ENCODE measurements at places on chromosomes 3 and 15.

DNA sequence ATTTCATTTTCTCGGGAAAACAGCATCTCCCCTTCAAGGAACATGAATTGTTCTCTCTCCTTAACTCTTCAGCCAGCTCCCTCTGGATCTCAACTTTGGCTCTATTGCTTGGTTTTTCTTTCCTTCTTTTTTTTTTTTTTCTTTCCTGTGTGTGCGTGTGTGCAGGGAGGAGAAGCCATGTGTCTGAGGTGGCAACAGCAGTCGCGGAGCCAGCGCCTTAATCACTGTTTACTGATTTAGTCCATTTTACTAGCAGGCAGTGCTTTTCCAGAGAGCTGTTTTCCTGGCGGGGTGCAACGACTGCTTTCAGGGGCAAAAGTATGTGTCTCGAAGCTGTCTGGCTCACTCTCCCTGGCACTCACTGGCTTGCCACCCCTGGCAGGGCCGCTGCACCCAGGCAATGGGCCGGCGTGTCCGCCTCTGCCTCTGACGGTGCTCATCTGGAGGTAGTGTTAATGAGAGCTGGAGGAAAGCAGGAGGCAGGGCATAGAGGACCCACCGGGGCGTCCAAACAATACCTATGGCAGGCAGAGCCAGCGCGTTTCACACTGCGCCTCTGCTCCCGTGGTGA is 835.4 kb upstream of the NR2F2 start:
- no peak overlapping the region for H3K27ac ChIP-seq
- no peaks in the 10 kb centered on the region for H3K27me3 ChIP-seq
- no peak for DNase-seq
- H3K4me1 ChIP-seq = no peaks in the 10 kb centered on the region

DNA sequence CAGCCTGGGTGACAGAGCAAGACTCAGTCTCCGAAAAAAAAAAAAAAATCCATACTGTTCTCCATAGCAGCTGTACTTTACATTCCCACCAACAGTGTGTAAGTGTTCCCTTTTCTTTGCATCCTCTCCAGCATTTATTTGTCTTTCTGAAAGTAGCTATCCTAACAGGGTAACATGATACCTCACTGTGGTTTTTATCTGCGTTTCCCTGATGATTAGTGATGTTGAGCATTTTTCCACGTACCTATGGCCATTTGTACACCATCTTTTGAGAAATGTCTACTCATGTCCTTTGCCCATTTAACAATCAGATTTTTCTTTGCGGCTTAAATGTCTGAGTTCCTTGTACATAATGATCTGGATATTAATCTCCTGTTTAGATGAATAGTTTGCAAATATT is 119.3 kb downstream of the RFX7 start:
- DNase-seq = no peak
- H3K4me1 ChIP-seq = no peaks in the 10 kb centered on the region

- no peak for DNase-seq
- H3K4me1 ChIP-seq = peaks cover 5% of the 10 kb centered on the region
- H3K36me3 ChIP-seq = no peaks in the 10 kb centered on the region
- H3K4me3 ChIP-seq = no peak overlapping the region
- H3K27ac ChIP-seq = no peak overlapping the region
These were observed 89.5 kb upstream of the ZBED2 start for GRCh38 chr3:111684640-111685039.

DNA sequence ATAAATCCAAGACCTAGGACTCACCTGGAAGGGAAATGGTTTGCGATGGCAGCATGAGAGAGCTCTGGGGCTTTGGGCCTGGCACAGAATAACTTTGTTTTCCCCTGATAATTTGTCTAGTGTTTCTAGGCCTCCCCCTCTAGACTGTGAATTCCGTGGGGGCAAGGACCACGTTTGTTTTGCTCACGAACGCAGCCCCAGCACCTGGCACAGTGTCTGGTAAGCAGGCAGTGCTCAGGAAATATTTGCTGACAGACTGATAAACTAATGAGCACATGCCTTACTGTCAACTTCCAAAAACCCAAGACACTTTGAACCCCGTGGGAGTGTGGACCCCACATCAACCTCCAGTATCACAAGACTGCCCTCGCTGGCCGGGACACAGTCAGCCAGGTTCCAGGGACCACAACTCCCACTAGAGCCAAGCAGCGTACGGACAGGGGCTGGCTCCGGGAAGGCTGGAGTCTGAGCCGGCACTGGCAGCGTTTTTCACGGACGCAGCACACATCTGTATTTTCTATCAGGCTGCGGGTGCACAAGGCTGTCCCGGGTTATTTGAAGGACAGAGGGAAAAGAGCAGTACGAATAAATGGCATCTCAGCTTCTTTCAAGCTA is 146.5 kb downstream of the XXYLT1 start:
- H3K36me3 ChIP-seq = no peaks in the 10 kb centered on the region
- peak overlapping the region; percentile 6 for H3K27ac ChIP-seq
- H3K27me3 ChIP-seq = no peaks in the 10 kb centered on the region
- H3K4me1 ChIP-seq = peaks cover 9% of the 10 kb centered on the region
- DNase-seq = peak; percentile 30
- H3K4me3 ChIP-seq = no peak overlapping the region

DNA sequence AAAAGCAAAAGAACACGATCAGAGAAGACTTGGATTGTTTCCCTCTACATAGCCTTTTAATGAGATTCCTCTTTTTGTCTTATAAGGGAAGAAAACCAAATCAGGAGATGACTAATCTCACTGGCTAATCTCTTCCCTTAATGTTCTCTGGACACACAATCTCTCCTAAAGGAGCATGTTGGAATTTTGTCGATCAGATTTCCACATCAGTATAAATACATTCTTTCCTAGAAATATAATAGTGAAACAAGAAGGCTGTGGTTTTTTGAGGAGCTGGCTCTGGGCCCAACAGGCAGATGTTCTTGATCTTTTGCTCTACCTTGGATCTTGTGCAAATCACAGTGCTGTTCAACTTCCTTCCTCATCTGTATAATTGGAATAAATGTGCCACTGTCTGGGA is 94.0 kb downstream of the GTPBP8 start:
- no peaks in the 10 kb centered on the region for H3K36me3 ChIP-seq
- DNase-seq = peak; percentile 77
- H3K4me3 ChIP-seq = no peak overlapping the region
- no peaks in the 10 kb centered on the region for H3K27me3 ChIP-seq
- H3K27ac ChIP-seq = no peak overlapping the region
- peaks cover under 1% of the 10 kb centered on the region for H3K4me1 ChIP-seq

DNA sequence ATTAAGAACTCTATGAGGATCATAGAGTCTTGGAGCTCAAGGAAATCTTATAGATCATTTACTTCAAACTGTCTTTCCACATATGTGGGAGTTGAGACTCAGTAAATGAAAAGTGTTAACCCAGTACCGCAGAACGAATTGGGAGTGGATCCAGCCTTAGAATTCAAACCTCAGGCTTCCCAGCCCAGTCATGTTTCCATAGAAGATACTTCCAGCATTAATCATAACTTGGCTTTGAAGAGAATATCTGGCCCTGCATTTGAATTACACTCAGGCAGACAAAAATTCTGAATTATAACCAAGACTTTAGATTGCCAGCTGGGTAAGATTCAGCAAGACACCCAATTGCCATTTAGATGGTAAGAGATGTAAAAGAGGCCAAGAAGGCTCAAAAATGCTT is 972.0 kb downstream of the TUSC7 start:
- H3K27me3 ChIP-seq = no peaks in the 10 kb centered on the region
- H3K36me3 ChIP-seq = no peaks in the 10 kb centered on the region
- H3K4me3 ChIP-seq = no peak overlapping the region
- H3K4me1 ChIP-seq = no peaks in the 10 kb centered on the region
- H3K27ac ChIP-seq = no peak overlapping the region

DNA sequence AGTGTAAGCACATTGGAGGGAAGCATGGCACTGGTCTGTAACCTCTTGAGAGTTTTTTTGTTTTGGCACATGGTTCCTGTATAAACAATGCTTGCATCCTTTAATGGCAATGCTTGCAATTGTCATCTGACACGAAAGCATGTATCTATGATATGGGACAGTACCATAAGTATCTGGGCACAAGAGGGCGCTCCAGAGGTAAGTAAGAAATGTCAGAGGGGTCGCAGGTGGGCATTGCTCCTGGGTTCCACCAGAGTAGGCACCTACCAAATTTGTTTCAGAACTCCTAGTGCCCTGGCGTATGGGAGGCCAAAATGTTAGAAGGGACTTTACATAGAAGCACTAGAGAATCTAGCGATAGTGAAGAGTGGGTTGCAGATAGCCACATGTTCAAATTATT is 58.7 kb upstream of the BCHE start:
- H3K27ac ChIP-seq = no peak overlapping the region
- no peak overlapping the region for H3K4me3 ChIP-seq
- H3K36me3 ChIP-seq = no peaks in the 10 kb centered on the region
- DNase-seq = peak; percentile 82
- H3K27me3 ChIP-seq = no peaks in the 10 kb centered on the region

GRCh38 chr15:41499109-41499851 is 5.6 kb downstream of the ITPKA start:
- no peaks in the 10 kb centered on the region for H3K36me3 ChIP-seq
- H3K27ac ChIP-seq = no peak overlapping the region
- no peak overlapping the region for H3K4me3 ChIP-seq
- H3K27me3 ChIP-seq = peaks cover 100% of the 10 kb centered on the region

DNA sequence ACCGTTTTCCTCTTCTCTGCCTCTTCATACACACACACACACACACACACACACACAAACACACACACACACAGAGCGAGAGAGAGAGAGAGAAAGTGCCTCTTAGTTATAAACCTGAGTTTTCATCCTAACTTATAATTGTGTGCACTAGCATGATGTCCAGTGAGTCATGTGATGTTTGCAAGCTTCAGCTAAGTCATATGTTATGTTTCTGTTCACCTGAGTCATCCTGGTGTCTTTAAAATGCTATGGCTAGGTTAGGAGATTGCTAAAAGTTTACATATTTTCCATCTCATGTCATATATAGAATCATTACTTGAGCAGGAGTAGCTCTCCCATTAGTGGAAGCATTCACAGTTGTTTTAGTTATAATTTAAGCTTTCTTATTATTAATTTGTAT is 155.8 kb downstream of the EPHA6 start:
- H3K4me3 ChIP-seq = no peak overlapping the region
- DNase-seq = no peak
- H3K36me3 ChIP-seq = no peaks in the 10 kb centered on the region
- no peaks in the 10 kb centered on the region for H3K27me3 ChIP-seq
- H3K27ac ChIP-seq = no peak overlapping the region
- no peaks in the 10 kb centered on the region for H3K4me1 ChIP-seq

GRCh38 chr3:69241769-69242168 is 119.4 kb upstream of the LMOD3 start:
- no peaks in the 10 kb centered on the region for H3K27me3 ChIP-seq
- H3K36me3 ChIP-seq = no peaks in the 10 kb centered on the region
- peaks cover 49% of the 10 kb centered on the region for H3K4me1 ChIP-seq
- no peak overlapping the region for H3K4me3 ChIP-seq
- H3K27ac ChIP-seq = peak overlapping the region; percentile 98

GRCh38 chr3:49666592-49666991 is 7.6 kb upstream of the APEH start:
- H3K4me1 ChIP-seq = peaks cover 6% of the 10 kb centered on the region
- H3K4me3 ChIP-seq = no peak overlapping the region
